Daoy (cell line): ENCODE measurements at places on chromosomes 3 and 15. TPM values are rescaled to one million over a fixed set of nuclear protein-coding genes. Genes with fewer than 3 reads are reported as not detected.

- no peak for DNase-seq
These were observed 20.3 kb downstream of the IMPG2 start for GRCh38 chr3:101300073-101300472.

DNA sequence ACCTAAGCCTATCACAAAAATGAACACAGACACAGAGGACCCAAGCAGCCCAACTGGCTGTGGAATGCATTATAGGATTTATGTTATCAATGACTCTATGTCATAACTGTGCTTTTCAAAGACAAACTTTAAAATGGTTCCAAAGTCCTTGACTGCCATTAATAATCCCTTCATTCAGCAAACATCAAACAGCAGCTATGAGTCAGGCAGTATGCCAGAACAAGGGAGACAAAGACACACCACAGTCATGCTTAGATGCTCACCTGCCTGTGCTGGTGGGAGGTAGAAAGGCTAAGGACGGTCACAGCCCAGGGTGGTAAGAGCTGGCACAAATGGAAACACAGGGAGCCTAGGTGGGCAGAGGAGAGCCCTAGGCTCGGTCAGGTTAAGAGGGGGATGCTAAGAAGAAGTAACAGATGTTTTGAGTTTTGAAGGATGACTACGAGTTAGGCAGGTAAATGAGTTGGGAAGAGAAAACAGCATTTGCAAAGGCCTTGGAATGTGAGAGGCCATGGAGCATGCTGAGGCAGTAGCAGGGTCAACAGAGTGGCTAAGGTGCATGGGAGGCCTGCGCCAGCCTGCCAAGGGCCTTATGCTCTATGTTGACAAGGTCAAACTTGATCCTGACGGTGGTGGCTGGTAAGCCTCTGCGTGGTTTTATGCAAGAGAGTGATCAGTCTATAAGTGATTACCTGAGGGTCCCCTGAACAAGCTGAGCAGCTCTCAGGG is 23.0 kb downstream of the NMNAT3 start:
- no peak for DNase-seq

- no peak for DNase-seq
These were observed 59.4 kb downstream of the B3GNT5 start for GRCh38 chr3:183312433-183312832.

DNA sequence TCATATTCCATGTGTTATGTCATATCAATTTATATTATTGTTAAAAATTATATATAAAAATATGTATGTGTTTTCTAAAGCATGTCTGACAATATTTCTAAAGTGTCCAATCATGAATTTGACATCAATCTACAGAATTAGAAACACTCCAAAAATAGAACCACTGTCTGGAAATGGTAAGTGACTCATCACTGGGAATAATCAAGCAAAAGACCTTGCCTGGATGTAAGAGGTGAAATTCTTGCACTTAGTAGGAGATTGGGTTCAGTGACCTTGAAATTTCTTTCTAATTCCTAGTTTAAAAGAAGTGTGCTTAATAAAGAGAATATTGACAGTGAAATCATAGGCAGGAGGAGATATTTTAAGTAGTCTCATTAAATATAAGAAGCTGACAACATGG is 188.8 kb downstream of the ZNF385D start:
- no peak for DNase-seq

DNA sequence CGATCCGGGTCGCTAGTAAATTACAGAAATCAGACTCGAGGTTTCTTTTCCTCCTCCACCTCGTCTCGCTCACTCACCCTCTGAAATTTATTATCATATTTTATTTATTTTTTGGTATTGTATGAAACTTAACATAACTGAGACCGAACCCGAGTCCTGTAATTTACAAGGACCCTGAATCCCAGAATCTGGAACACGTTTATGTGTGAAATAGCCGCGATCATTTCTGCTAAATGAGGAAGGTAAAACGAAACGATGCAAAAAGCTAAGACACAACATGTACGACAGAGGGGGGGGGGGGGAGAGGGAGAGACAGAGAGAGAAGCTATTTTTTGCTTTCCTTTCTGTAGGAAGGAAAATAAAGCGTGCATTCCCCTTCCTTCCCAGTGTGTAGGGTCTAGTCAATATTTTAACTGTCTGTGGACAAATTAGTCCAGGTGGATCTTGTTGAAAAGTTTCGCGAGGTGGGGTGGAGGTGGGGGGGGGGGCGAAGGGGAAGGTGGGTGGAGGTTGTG is 1.6 kb downstream of the BBX start:
- peak; percentile 27 for DNase-seq

DNA sequence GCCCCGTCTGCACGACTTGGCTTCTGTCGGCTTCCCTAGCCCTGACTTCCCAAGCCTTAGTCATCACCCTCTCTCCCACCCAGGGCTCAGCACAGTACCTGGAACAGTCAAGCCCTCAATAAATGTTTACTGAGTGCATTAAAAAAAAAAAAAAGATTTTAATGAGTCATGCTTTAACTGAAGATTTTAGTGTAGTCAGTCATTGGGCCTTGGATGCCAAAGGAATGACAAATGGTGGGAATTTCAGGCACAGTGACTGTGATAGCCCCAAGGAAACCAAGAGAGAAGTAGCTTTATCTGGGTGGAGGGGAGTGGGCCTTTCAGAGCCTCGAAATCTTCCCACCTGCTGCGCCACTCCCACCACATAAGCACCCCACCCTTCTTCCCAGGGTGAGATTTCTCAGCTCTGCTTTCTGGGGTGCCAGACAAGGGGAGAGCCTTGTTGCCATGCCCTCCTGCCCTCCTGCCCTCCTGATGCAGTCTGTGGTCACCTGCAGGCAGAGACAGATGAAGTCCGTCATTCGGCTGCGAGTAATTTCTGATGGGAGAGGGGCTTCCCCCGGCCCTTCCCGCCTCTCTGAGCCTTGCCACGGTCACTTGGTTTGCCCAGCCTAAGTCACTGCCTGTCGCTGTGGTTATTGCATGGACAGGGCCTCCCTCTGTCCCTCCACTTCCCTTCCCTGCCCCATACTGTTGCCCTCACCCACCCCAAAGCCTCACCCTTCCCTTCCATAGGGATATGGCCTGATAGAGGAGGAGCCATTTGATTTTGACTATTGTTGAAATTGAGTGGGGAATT is 41.8 kb downstream of the SMAD3 start:
- DNase-seq = peak; percentile 99

GRCh38 chr3:35088943-35089342 is 550.4 kb upstream of the ARPP21 start:
- no peak for DNase-seq

The PRRT3 gene
- total RNA-seq = 0.46 and 0.57 TPM in 2 replicates

The IGSF11 gene
- total RNA-seq = 0.06 and 0.11 TPM in 2 replicates

The FANCD2OS gene
- total RNA-seq = not detected in 2 replicates

The SAMD7 gene
- not detected in 2 replicates for total RNA-seq

The CHCHD6 gene
- total RNA-seq = 14.8 and 19.8 TPM in 2 replicates

The ABI3BP gene
- 0.17 TPM in 1 of 2 replicates, not detected in the other for total RNA-seq
